Melanocyte of skin (primary cell): ENCODE measurements at places on chromosomes 4 and X. TPM values are rescaled to one million over a fixed set of nuclear protein-coding genes. Genes with fewer than 3 reads are reported as not detected.

The FHDC1 gene
- total RNA-seq = 6.0 and 6.7 TPM in 2 replicates

The SH3TC1 gene
- total RNA-seq = 47.3 and 65.9 TPM in 2 replicates

The SORBS2 gene
- total RNA-seq = 103 and 138 TPM in 2 replicates

The PIR gene
- total RNA-seq = 166 and 377 TPM in 2 replicates

The MTCP1 gene
- 7.6 and 9.7 TPM in 2 replicates for total RNA-seq
